ENCODE measurements at places on chromosomes 7 and 10. TPM values are rescaled to one million over a fixed set of nuclear protein-coding genes. Genes with fewer than 3 reads are reported as not detected.

- no peak overlapping the region for H3K27ac ChIP-seq
- no peaks in the 10 kb centered on the region for H3K27me3 ChIP-seq
- no peak overlapping the region for H3K4me3 ChIP-seq
- DNase-seq: no peak
- no peaks in the 10 kb centered on the region for H3K36me3 ChIP-seq
- peaks cover 23% of the 10 kb centered on the region for H3K4me1 ChIP-seq
Observed at GRCh38 chr7:139683137-139683921, 94.5 kb downstream of the HIPK2 start.

- H3K27me3 ChIP-seq: no peaks in the 10 kb centered on the region
- no peaks in the 10 kb centered on the region for H3K4me1 ChIP-seq
- DNase-seq: no peak
- H3K36me3 ChIP-seq: no peaks in the 10 kb centered on the region
- no peak overlapping the region for H3K27ac ChIP-seq
- no peak overlapping the region for H3K4me3 ChIP-seq
Observed at GRCh38 chr7:150788474-150789269, 11.5 kb downstream of the TMEM176B start.

DNA sequence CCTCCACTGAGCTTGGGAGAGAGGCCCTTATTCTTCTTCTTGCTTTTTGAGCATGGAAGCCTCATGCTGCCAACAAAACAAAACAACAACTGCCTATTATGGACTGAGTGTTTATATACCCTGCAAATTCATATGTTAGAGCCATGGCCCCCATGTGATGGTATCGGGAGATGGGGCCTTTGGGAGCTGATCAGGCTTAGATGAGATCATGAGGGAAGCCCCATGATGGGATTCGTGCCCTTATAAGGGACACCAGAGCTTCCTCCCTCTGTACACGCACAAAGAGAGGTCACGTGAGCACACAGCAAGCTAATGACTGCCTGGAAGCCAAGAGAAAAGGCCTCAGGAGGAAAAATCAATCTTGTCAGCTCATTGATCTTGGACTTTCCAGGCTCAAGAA, 235.0 kb downstream of the FANK1 start:
- H3K27ac ChIP-seq: no peak overlapping the region
- H3K36me3 ChIP-seq: no peaks in the 10 kb centered on the region
- no peak for DNase-seq
- no peaks in the 10 kb centered on the region for H3K4me1 ChIP-seq

NKX2-3 gene
- not detected for total RNA-seq

All from CD8-positive, alpha-beta memory T cell (primary cell).